ENCODE measurements at places on chromosomes 13 and 19. TPM values are rescaled to one million over a fixed set of nuclear protein-coding genes. Genes with fewer than 3 reads are reported as not detected.
A peak's percentile ranks its signal among the peaks of the same experiment; 100 is the strongest.

The TEX101 gene
- not detected for total RNA-seq

- DNase-seq, result no peak
Observed at GRCh38 chr13:111423168-111423785, 102.8 kb downstream of the TEX29 start.

- peak; percentile 42 for DNase-seq
Observed at GRCh38 chr19:44653977-44654774, 10.5 kb downstream of the PVR start.

- DNase-seq, result no peak
Observed at GRCh38 chr13:75910591-75910990, 274.5 kb downstream of the LMO7 start.

GRCh38 chr19:14187561-14187960, 18.4 kb downstream of the ADGRL1 start:
- DNase-seq, result no peak

- no peak for DNase-seq
Observed at GRCh38 chr13:112671359-112671758, 18.5 kb upstream of the ATP11A start.

GRCh38 chr13:110876609-110877008, 38.3 kb downstream of the ANKRD10 start:
- DNase-seq, result no peak

The LYL1 gene
- 29.9 TPM for total RNA-seq

DNA sequence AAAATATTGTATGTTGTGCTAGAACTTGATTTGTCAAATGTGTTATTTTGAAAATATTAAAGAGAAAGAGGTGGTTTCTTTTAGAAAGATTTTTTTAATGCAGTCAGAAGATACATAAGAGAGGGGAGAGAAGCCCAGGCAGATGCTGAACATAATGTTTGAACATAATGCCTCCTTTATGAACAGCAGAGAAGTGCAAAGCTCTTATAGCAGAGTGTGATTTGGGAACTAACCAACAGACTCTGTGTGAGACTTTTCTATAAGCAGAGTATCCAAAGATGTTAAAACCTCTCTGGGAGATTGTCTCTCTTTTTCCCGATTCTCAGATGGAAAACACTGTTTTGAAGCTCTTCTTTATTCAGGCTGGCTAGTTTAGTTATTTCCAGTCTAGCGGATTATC, 1274.1 kb upstream of the SPRY2 start:
- DNase-seq, result no peak

DNA sequence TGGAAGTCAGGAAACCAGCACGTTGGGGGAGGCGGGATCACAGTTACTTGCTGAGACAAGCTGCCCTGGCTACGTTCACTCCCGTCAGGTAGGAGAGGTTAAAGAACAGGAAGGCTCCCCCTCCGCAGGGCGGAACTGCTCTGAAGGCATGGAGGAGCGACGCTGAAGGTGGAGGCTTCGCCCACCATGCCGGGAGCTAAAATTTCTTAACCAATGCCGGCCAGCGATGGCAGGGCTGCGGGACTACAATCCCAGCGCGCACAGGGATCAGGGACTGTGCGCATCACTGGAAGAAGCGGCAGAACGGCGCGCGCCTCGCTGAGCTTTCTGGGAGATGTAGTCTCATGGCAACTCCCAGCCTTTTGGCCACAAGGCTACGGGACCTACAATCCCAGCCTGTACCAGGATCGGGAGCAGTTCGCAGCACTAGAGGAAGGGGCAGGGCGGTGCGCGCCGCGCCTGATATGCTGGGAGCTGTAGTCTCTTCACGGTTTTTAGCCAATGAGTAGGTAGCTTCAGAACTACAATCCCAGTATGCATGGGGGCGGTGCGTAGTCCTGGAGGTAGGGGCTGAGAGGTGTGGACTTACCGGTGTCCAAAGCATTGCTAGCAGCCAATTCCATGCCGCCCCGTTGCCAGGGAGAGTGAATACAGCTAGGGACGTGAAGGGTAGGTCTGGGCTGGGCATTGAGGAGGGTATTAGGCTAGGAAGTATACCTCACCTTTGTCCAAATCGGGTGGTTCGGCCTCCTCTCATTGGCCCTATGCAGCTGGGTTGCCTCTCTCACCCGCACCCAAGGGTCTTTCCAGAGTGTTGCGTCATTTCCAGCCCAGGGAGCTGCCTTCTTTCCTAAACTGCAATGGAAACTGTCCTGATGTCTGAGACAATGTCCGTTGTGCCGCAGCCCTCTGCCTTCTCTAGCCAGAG, 12.8 kb upstream of the ZNF682 start:
- peak; percentile 77 for DNase-seq

DNA sequence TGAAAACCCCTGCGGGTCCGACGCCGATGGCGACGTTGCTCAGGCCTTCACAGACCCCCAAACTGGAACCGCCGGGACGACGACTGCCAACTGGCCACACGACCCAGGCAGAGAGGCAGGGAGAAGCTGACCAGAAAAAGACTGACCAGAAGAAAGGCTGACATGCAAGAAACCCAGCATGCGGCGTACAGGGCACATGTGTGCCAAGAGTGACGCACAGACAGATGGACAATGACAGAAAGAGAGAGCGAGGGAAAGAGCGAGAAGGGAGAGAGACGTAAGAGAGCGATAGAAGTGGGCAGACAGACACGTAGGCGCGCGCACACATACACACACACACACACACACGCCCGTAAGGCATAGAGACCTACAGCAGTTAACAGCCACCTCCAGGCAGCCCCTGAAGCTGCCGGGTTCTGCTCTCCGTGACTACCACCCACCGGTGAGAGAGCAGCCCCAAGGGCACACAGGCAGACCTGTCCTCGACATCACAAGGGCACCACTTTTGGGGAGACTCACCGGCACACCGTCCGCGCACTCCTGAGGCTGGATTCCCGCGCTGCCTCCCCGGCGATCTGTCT, 67.2 kb upstream of the ZNF527 start:
- DNase-seq, result no peak

The C19orf18 gene
- not detected for total RNA-seq

- no peak for DNase-seq
Observed at GRCh38 chr13:111562716-111563115, 242.3 kb downstream of the TEX29 start.

DNA sequence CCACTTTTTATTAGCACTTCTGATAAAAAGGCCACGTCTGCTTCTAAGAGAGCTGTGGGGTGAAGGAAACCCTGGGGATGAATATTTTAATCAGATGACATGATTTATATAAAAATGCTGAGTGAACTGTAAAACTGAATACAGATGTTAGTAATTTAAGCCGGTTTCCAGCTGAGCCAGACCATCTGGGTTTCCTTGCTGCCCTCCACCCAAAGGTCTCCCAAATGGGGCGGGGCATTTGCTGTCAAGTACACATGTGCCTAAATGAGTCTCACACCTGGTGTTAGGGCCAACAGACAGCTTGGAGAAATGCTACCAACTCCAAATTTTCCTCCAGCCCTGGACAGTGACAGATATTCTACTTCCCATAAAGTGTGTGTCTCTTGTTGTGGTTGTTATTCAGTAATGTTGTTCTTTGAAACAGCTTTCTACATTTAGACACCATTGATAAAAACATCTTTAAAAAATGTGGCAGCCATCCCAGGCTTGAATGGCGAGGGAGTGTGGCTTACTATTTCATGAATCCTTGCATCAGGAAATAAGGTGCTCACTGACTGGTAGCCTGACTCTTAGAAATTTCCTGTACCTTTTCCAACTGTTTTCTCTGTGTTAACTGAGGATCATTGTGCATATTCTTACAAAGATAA, 350.4 kb downstream of the MTUS2 start:
- DNase-seq, result no peak

DNA sequence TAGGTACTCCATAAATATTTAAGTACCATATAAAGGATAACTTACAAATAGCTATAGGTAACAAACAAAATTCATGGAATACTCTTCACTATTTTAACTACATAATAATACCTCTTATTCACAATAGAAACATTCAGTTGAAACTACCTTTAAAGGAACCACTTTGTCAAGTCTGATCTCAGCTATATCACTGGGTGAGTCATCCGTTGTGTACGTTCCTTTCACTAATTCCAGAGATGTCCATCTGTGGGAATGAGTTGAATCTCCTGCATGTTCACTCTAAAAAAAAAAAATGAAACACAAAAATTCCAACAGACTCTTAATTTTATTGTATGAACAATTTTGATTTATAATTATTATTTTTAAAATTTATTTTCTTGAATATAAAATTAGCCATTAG, 149.4 kb upstream of the FBXL3 start:
- DNase-seq, result no peak

GRCh38 chr19:33156334-33156733, 24.4 kb downstream of the WDR88 start:
- no peak for DNase-seq

The LGALS7B gene
- not detected for total RNA-seq

DNA sequence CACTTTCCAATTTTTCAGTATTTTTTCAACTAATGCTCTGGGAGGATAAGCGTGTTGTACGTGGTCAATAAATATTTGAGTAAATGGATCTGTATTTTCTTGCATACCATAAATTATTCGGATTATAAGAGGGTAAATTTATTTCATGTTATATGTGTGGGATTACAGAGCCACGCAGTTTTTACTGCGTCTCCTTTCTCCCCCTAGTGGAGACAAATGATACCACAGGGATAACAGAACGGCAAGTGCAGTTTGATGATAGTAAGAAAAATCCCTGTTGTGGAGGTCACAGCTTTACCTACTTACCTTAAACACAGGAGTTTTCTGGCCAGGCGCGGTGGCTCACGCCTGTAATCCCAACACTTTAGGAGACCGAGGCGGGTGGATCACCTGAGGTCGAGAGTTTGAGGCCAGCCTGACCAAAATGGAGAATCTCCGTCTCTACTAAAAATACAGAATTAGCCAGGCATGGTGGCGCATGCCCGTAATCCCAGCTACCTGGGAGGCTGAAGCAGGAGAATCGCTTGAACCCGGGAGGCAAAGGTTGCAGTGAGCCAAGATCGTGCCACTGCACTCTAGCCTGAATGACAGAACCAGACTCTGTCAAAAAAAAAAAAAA, 16.8 kb downstream of the MBD3L2B start:
- DNase-seq, result no peak

DNA sequence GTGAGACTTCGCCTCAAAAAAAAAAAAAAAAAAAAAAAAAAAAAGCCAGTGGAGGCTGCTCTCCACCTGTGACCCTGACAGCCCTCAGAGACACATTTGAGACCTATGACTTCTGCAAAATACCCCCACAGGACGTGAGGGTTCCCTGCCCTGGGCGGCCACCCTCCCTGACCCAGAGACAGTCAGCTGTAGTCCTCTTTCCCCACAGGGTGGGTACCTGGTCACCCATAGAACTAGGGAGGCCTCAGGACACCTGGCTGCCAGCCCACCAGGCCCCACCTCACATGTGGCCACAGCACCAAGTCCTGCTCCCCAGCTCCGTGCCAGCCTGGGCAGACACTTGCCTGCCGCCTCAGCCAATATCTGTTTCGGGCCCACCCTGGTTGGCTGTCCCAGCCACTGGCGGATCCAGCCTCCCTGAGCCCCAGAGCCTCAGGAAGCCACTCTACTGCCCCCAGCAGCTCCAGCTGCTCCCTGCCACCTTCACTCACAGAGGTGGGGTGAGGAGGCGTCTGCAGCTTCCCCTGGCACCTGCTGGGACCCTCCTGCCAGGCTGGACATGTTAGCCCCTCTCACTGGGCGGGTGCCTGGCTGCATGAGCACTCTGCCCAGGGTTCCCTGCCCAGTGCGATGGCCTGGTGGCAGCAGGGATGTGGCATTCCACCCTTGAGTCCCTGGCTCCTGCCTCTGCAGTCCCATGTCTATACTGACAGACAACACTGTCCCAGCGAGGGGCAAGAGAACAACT, 6.9 kb downstream of the MKNK2 start:
- DNase-seq, result no peak

GRCh38 chr13:112443191-112443994, 67.2 kb downstream of the SPACA7 start:
- DNase-seq, result no peak

- DNase-seq, result no peak
Observed at GRCh38 chr13:82305588-82305987, 1576.7 kb downstream of the SLITRK1 start.

- no peak for DNase-seq
Observed at GRCh38 chr13:40588101-40588500, 78.3 kb downstream of the FOXO1 start.

GRCh38 chr19:1417145-1417544, 9.8 kb downstream of the DAZAP1 start:
- no peak for DNase-seq

DNA sequence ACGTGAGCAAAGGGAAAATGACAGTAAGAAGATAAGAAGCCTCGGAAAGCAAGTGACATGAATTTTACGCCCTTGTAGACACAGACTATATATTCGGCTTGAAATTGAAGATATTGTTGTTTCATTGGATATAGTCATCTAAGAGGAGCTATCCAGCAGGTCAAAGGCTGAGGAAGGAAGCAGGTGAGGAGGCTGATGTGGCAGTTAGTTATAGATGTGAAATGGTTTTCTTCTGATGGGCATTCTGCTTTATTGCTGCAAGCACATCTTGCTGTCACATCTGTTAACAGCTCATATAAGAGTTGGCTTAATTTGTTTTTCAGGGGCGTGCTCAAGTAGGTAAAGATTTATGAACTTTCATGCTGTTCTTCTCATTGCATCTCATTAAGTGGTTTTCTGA, 146.1 kb downstream of the KLF5 start:
- DNase-seq, result no peak

The ZIC5 gene
- not detected for total RNA-seq

- DNase-seq, result no peak
Observed at GRCh38 chr19:41421973-41422372, 5.2 kb downstream of the B3GNT8 start.

- DNase-seq, result no peak
Observed at GRCh38 chr13:46389457-46390451, 2.7 kb upstream of the RUBCNL start.

DNA sequence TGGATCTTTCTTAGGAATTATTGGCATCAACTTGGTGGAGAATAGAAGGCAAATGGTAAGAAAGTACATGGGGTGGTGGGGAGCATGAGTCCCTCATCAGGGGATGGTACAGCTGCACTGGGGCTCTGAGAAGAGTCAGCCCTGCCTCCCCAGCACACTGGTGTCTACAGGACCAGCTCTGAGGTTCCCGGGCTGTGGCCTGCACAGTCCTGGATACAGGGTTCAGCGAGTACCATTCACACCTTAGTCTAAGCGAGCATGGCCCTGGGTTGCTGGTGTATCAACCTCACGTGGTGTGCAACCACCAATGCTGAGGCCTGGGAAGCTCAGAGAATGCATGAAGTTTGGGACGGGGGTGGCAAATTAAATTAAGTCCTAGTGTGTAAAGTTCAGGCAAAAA, 10.1 kb downstream of the TMEM255B start:
- DNase-seq, result no peak

DNA sequence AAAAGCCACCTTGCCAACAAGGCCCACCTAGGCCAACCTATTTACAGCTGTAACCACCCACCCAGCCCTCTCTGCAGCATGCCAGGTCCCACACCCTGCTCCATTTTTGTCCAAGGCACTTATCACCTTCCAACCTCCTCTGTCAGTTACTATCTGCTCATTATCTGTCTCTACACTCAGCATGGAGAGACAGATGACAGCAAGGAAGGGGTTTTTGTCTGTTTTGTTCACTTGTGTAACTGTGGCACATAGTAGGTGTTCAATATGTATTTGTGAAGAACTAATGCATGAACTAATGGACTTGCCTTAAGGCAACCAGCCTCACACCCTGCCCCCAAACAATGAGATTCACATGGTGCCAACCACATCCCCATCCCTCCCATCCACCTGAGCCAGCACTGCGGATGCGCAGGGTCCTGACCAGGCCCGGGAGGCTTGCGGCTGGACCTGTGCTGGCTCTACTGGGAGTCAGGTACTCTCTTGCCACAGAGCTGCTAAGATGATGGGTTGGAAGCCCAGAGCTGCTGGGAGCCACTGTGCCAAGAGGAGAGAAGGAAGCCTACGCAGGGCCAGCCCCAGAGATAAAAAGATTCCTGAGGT, 17.3 kb downstream of the DEDD2 start:
- no peak for DNase-seq
